AG04449 (cell line): ENCODE measurements at places on chromosomes 1 and 21.

- DNase-seq = no peak
Measured at GRCh38 chr1:2598329-2598931, 11.9 kb downstream of the PRXL2B start.

GRCh38 chr21:34693192-34693810 lies 24.5 kb downstream of the CLIC6 start:
- DNase-seq = peak; percentile 23

DNA sequence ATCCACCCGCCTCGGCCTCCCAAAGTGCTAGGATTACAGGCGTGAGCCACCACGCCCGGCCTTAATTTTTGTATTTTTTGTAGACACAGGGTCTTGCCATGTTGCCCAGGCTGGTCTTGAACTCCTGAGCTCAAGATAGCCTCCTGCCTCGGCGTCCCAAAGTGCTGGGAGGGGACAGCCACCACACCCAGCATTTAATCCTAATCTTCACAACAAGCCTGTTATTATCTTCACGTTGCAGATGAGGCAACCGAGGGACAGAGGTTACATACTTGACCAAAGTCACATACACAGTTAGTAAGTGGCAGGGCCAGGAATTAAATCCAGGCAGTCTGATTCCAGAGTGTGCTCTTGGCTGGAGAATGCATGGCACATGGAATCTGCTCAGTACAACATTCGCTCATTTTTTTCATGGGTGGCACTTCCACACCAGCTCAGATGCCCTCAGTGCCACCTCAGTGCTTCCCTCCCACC lies 4.8 kb upstream of the GPR37L1 start:
- no peak for DNase-seq

DNA sequence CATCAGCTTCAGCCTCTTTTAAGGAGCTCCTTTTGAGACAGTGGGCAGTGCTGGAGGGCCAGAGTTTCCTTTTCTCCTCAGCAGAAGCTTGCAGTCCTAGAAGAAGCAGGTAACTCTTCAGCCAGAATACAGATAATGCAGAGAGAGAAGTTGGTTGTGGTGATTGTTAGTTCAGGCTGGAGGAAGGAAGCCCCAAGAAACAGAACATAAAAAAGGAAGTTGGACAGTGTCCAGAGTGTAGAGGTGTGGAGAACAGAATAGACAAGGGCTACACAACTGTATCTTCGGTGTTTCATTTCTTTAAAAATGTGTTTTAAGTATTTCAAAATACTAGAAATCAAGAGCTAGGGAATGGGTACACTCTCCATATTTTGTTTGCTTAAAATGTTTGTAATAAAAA lies 6.4 kb upstream of the TACSTD2 start:
- DNase-seq = no peak

- DNase-seq = no peak
Measured at GRCh38 chr21:42711667-42712066, 58.2 kb downstream of the PDE9A start.

DNA sequence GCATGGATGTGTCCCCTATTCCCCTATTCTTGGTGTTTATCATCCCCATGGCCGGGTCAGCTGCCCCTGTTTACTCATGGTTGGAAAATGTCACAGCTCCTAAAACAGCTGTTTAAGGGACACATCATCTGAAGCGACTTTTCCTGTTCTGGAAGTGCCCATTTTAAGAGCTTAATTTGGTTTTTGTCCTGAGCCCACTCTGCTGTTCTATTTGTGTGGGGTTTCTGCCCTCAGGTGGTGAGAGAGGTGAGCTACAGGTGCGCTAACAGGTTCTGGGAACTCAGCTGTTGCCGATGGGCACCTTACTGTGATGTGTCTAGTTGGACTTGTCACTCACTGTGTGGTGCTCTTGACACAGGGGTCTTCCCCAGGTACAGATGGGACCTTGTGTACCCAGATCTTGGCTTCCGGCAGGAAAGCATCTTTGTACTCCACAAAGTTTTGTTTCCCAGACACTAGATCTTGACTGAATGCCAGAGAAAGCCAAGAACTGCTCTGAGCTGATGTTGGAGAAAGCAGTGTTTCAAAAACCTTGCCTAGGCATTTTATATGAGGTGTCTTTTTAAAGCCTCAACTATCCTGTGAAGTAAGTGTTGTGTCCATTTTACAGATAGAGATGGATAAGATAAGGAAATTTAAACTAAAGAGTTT lies 59.0 kb upstream of the CD1D start:
- DNase-seq = no peak

DNA sequence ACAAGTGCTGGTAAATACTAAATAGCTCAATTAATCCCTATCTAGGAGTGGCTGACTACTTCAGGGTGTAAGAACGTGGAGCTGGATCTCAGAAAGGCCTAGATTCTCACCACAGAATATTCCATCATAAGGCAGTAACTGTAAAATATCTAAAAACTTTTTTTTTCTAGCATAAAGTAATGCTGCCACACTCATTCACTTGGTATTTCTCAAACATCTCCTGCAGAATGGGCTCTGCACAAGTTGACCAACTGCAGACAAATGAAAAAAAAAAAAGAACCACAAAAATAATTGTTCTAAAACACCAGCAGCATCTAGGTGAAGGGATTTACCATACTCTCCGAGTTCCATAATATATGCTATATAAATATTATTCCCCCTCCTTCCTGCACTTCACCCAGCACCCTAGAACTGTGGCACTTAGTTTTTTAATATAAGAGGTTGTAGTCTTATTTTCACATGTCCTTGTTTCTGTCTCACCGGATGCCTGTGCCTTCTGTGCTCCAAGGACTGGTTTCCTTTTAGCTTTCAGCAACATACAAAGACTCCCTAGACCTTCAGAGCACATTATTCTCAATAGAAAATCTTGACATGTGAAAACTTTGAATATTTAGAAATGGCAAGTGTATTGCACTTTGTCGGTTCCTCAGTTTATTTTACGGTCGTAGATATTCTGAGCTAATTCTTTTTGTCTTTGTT lies 8.9 kb downstream of the VSIG8 start:
- DNase-seq = no peak

DNA sequence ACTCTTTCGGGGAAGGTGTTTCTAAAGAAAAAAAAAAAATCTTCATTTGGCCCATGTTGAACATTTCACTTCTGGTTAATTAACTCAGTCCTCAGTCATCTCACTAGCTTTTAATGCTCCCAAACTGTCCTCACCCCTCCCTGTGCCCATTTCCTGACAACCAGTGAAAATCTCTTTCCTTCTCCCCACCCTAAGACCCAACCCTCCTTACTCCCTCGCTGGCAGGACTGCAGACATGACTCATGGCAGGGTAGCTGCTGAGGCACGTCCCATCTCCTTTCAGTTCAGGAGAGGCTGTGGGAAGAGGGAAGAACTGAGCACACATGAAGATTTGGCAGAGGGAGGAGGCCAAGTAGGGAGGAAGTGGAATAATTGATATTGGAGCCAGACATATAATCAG lies 12.6 kb downstream of the PKP1 start:
- DNase-seq = peak; percentile 42

GRCh38 chr1:117436513-117436912 lies 69.3 kb downstream of the MAN1A2 start:
- DNase-seq = no peak

GRCh38 chr1:90704817-90705216 lies 12.3 kb downstream of the BARHL2 start:
- DNase-seq = no peak

- no peak for DNase-seq
Measured at GRCh38 chr1:110098222-110099026, 13.8 kb upstream of the UBL4B start.

DNA sequence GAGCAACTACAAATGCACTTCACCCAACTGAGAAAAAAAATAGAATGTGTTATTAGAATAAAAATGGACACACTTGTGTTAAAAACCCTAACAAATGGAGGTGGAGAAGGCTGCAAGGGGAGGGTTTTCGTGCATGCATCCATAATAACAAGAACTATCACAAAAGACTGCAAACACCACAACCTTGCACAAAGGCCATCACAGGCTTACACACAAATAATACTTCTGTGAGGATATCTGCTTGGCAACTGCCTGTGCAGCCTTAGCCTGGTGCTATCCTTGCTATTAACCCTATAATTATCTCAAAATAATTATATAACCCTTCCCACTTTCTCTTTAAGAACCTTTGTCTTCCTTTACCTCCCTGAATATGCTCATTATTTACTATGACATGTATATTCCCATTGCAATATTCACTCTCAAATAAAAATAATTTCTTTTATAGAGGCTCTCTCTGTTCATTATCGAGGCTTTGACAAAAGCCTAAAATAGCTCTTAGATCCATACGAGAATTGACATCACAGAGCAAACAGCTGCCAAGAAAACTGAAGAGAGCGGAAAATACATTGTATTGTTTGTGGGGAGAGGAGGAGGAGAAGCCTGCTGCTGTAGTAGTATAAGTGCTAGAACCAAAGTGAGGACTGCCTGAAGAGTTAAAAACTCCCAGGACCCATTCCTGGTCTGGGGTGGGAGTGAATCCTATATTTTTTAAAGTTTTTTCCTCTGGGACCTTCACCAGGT lies 1768.7 kb downstream of the BRINP3 start:
- DNase-seq = no peak

DNA sequence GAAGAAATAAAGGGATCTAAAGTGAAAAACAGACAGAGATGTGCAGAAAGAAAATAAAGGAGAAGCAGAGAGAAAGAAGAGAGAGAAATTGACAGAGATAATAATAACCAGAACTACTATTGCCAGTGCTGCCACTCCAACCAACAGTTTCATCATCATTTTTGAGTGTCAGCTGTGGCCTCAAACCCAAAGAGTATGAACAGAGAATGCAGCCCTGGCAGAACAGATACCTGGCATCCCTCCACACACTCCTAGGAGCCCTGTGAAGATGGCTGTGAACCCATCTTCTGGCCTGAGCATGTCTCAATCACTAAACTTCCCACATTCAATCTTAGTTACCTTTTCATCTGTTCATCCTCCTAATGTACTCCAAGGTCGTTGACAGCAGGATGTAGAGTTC lies 385.8 kb upstream of the NFIA start:
- no peak for DNase-seq

DNA sequence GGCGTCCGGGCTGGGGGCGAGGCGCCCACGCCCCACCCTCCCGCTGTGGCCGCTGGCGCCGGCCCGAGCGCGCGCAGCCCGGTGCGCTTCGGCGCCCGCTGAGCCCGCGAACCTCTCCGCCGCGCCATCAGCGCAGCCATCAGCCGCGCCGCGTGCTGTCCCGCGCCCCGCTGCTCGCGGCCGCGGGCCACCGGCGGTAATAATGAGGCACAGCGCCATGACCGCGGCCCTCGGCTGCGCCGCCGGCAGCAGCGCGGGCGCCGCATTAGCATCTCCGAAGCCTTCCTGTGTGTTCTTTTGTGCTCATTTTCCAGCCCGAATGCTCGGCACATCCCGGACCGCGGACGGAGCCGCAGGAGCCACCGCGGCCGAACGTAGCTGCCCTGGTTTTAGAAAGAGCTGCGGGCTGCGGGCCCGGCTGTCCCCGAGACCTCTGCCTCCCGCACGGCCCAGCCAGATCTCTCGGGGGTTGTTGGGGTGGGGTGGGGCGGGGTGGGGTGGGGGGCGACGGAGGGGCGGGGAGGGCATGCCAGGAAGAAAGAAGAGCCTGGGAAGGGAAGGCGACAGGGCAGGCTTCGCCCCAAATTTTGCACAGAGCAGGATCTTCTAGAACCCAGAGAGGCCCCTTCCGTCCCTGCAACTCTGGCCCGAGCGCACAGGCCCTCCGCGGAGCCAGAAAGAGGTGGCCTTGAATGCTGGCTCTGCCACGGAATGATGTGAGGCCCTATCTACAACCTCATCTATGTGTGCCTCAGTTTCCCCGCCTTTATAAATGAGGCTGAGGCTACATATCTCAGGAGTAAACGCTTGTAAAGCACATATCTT lies 55.3 kb downstream of the RRAGC start:
- no peak for DNase-seq

DNA sequence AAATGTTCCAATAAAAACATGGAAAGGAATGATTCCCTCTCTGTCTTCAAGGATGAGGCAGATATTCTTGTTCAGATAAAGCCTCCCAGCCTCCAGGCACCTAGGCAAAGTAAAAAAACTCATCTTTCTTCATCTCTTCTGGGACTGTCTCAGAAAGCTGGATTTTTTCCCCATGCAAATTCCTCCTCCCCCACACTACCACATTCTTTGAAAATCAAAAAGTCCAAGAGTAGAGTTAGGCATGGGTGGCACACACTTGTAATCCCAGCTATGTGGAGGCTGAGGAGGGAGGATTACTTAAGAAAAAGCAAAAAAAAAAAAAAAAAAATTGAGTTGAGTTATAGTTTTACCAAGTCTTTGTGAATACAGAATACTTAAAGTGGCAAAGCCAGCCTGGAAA lies 82.8 kb downstream of the GLUL start:
- DNase-seq = no peak

GRCh38 chr1:101406681-101407080 lies 169.9 kb downstream of the S1PR1 start:
- no peak for DNase-seq

DNA sequence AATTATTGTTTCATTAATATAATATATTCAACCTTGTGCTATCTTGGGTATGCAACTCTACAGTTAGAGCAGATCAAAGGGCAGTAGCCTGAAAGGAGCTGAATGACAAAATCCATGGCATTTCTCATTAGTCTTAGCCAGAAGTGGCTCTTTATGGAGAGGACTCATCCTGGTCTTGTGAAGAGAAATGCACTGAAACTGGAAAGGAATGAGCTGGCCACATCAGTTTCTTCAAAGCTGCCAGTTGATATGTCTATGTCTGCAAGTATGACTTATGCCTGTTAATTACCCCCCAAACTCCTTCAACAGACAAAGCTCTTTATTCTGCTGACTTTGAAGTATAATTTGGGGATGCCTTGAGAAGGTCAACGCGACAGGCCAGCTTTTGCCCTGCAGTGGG lies 119.0 kb upstream of the UBE2U start:
- DNase-seq = no peak

- no peak for DNase-seq
Measured at GRCh38 chr1:184753117-184753516, 1.5 kb downstream of the EDEM3 start.

DNA sequence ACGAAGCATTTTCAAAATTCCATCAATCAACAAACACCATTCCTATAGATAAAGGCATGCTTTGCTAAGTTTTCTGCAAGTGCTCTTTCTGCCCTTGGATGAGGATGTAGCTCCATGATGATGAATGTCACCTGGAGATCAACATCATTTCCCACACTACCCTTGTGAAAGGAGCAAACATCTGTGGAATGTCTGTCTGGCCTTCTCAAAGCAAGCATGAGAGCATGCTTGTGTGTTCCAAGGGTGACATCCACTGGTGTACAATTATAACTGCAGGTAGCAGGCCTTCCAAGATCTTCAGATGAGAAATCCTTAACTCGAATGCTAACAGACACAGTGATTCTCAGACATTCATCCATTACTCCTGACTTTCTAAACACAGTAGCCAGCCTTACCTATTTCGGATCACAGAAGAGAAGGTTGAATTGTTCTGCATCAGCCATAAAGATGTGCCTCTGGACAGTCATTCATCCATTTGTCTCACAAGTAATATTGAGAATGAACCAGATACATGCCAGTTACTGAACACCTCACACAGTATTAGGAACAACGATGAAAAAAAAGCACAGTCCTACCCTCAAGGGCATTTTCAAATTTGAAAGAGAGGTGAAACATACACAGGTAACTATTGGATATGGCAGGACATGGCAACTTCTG lies 162.4 kb downstream of the TPR start:
- DNase-seq = peak; percentile 92
